ENCODE measurements at places on chromosomes 7 and 10.

- no peak for DNase-seq
Measured at GRCh38 chr7:101108961-101109360, 17.9 kb upstream of the SERPINE1 start.

GRCh38 chr7:158488181-158488971 lies 99.2 kb downstream of the PTPRN2 start:
- no peak for DNase-seq

DNA sequence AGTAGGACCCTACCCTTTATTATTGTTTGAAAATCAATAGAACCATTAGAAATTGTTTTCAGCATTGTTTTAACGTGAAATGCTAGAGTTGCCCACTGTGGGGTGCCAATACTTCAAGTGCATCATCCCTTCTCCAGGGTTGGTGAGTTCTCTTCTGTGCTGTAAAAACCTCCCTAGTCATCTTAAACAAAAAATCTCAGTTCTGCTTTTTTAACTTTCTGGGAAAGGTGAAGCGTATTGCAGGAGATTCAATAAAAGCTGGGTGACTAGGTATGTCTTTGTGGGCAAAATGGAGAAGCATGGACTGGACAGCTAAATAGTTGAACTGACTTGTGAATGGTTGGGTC lies 699.1 kb downstream of the SUGCT start:
- peak; percentile 4 for DNase-seq

- no peak for DNase-seq
Measured at GRCh38 chr10:18456984-18457383, 194.4 kb downstream of the NSUN6 start.

DNA sequence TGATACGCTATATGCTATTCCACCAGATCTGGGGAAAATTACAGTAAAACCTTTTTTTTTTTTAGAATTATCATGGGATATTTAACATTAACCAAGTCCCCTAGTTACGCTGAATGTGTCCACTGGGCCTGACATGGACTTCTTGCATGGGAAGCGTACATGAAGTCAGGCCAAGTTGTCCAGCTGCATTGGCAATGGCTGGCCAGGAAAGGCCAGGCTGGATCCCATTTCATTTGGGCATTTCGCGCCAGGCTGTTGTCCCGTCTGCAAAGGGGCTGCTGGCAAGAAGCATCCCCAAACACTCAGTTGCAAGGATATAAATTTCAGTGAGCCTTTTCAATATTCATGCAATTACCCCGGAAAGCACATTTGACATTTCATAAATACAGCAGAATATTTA lies 933.3 kb downstream of the GRID1 start:
- no peak for DNase-seq

DNA sequence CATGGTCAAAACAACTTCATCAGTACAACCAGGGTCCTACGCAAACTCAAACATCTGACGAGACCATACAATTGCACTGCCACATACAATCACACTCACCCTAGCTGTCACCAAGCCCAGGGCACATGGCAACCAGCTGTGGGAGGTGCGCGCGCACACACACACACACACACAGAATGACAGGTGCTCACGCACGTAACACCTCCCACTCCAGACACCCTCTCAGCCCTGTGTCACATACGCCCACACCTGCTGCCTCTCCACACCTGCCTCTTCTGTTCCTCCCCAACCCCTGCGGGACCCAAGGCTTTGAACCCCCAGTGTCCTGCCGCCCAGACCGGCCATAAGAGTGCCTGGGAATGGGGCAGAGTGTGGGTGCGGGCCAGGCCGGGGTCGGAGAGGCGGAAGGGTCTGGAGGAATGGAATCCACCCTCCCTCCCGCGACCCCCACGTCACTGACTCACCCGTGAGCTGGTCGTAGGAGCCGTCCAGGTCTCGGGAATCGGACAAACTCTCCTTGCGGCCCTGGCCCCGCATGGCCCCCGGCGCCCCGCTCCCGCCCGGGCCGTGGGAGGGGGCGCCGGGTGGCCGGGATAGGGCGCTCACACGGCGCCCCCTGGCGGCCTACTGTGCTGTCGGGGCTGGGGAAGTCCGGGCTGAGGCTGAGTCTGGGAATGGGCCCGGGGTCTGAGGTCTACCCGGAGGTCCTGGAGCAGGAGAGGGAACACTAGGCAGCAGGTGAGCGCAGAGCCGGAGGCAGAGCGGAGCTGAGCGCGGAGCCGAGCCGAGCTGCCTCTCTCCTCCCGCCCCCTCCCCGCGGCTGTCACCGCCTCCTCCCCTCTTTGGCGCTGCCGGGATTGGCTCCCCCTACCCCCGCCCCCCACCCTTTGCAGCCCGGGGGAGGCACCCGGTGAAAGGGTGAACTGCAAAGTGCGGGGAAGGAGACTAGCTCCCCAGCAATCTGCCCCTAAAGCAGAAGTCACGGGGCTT lies at the start of gene KCNIP2:
TSS of gene KCNIP2 (minus strand) at position 769 of the 990 bp plus-strand sequence. CDS start at position 537, 232 bp downstream.
- peak; percentile 88 for DNase-seq

- DNase-seq: peak; percentile 79
Measured at GRCh38 chr7:80145780-80146422, 11.3 kb downstream of the GNAI1 start.
